CD4-positive, alpha-beta T cell treated with Interleukin-10 for 1 hour (primary cell): ENCODE measurements at places on chromosomes 16 and 17.
A peak's percentile ranks its signal among the peaks of the same experiment; 100 is the strongest.

DNA sequence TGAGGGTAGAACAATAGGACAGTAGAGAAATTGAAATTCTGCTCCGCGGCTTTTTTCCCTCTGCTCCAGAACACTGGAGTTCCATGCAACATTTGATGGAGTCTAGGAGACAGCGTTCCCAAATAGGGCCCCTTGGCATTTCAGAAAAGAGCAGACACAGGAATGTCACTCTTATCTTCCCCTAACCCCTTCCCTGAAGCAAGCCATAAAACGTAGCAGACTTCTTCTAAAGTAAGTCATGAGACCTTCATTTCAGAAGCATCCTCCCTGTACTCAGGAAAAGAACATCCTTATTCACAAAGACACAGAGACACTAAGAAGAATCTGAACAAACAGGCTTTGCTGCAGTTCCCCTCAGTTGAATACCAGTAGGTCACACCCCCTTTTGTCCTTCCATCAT lies 296.1 kb upstream of the SOX9 start:
- DNase-seq = no peak

- DNase-seq = no peak
Observed at GRCh38 chr17:65670667-65671371, 109.4 kb upstream of the AXIN2 start.

DNA sequence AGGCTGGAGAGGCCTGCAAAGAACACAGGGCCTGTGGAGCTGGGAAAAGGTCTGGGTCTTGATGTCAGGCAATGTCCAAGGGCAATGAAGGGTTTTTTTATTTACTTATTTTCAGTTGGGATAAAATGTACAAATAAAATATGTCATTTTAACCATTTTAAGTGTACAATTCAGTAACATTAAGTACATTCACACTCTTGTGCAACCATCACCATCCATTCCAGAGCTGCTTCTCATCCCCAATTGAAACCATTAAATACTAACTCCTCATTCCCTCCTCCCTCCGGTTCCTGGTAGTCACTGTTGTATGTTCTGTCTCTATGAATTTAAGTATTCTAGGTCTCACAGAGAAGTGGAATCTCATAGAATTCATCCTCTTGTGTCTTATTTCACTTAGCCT lies 444.7 kb downstream of the HS3ST3B1 start:
- no peak for DNase-seq

DNA sequence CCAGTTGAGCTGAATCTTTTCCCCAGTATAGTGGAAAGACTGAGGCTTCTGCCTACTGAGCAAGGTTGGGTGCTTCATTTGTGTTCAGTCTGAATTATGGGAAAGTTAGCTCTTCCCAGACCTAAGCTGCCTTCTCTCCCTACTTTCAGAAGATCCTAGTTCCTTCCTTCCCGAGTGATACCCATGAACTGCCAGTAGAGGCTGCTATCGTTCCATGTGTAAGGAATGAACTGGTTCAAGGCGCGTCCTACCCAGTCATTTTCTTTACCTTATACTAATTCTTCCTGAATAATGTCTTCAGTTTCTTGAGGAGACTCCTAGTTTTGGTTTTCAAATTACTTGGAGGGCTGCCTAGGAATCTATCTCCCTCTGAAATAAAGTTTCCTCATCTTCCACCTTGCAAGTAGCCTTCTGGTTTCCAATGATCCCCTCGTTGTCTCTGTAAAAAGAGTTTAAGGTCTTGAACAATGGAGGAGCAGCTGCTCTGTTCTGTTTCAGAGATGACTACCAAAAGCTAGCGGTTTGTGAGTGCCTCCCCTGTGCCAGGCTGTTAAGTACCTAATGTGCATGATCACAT lies 934 bp upstream of the AOC2 start:
- peak; percentile 25 for DNase-seq

DNA sequence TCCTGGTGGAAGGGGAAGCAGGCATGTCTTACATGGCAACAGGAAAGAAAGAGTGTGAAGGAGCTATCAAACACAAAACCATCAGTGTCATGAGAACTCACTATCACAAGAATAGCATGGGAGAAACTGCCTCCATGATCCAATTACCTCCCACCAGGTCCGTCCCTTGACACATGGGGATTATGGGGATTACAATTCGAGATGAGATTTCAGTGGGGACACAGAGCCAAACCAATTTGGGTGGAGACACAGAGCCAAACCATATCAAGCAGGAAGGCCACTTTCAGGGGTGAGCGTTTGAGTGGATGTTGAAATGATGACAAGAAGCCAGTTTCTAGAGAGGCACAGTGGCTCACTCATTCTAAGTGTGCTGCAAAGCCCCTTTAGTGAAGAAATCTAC lies 143.8 kb downstream of the CPPED1 start:
- DNase-seq = no peak

GRCh38 chr17:45341533-45342158 lies 24.8 kb upstream of the MAP3K14 start:
- no peak for DNase-seq

GRCh38 chr17:18772471-18772870 lies 8.5 kb upstream of the TVP23B start:
- no peak for DNase-seq

- no peak for DNase-seq
Observed at GRCh38 chr16:21339941-21340340, 61.9 kb upstream of the CRYM start.

DNA sequence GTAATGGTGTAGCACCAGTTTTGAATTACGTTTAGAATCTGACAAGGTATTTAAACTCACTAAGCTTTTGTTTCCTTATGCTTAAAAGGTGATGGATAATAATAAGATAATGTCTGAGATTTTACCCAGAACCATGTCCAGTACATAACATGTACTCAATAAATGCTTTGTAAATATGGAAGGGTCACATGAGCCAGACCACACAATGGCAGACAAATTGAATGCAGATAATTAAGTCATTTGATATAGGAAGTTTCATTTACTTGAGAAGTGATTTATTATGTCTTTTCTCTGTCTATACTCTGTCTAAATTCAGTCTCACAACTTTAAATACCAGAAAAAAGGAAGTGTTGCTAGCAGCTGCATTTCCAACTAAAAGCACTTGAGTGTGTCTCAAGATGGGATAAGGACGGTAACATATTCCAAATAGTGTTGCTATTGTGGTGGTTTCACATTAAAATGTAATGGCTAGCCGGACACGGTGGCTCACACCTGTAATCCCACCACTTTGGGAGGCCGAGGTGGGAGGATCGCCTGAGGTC lies 52.5 kb upstream of the DHX40 start:
- no peak for DNase-seq

DNA sequence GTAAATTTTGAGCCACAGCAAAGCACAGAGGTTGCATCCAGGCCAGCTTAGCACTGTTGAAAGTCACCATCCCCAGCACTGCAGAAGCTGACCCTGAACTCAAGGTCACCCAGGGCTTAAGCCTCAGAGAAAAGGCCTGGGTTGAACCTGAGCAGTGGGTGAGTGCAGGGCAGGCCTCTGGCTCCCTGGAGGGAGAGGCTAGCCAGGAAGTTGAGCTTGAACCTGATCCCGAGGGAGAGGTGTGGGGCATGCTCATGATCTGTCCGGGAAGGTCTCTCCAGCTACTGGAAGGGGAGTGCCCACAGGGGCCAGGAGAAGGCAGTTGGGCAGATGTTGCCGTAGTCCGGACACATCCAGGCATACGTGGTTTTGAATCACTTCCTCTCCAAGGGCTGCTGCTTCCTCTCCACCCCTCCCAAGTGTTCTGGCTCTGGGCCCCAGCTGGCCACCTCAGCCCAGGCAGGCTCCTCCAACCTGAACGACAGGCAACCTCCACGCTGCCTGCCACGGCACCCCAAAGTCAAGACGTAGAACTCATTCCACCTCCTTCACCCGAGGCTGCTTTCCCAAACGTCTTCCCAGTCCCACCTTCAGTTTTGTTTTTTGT lies 18.4 kb downstream of the CARHSP1 start:
- no peak for DNase-seq

DNA sequence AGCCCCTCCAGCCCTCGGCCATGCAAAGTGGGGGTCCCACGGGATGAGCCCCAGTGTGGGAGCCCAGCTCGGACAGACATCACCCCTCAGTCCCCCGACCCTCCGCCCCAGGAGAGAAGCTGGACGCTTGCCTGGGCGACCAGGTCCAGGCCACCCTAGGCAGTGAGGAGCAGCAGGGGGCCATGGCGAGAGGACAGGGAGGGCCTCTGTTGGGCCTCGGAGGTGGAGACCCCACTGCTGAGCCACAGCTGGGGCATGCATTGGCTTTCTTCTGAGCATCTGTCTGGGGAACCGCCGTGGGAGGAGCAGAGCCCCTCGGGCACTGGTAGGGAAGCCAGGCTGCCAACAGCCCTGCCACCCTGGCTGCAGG lies 13.0 kb downstream of the ACTG1 start:
- no peak for DNase-seq

- peak; percentile 10 for DNase-seq
Observed at GRCh38 chr16:21301168-21301894, 23.2 kb upstream of the CRYM start.

DNA sequence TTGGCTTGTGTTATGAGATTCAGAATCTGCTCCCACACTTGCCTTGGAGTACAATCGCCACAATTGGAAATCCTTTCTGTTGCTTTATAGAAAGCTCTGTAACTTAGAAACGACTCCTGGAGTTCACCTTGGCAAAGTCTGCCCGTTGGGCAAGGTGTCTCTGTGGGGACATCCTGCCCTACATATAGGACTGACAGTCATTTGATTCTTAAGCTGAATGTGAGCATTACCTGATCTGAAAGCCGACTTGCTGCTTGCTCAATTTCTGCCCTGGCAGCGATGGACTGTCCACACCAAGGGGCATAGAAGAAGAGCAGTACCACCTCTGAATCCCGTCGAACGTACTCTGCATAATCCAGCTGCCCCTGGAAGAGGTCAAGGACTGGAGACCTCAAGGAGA lies 6.9 kb downstream of the TXNDC11 start:
- no peak for DNase-seq

GRCh38 chr16:8926827-8927226 lies 36.9 kb downstream of the USP7 start:
- no peak for DNase-seq

DNA sequence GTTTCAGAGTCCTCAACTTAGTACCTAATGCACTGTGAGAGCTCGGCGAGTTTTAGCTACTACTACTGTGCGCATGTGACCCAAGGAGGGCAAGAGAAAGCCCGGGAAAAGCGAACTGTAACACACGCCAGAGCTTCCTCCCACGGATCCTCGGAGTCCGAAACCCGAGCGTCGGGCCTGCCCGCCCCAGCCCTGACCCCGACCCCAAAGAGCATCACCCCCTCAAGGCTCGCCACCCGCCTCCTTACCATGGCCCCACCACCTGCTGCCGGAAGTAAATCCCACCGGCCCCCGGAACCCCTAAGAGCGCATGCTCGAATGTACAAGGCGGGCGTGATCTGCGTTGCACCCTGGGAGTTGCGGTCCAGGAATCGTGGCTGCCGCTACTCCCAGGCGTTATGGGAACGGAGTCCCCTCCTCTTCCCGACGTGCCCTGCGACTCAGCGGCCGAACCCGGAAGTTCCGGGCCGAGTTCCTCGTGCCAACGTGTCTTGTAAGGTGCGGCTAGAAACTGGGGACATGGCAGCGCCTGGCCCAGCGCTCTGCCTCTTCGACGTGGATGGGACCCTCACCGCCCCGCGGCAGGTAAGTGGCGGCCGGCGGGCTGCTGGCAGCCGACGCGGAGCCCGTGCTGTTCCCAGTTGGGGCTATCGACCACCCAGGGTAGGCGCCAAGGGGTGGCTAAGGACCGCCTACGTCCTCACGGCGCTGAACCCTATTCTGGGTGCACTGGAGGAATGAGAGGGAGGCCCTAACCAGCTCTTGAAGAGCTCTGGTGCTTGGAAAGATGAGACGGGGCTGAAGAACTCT lies at the start of the genes PMM2 and TMEM186:
TSS of gene PMM2 (plus strand) at position 476 of the 810 bp plus-strand sequence. CDS start at position 520, 44 bp downstream.
TSS of gene TMEM186 (minus strand) at position 276 of the 810 bp plus-strand sequence. CDS start at position 251, 25 bp downstream.
- peak; percentile 96 for DNase-seq

GRCh38 chr16:84788920-84789391 lies 30.8 kb upstream of the CRISPLD2 start:
- no peak for DNase-seq

- DNase-seq = no peak
Observed at GRCh38 chr17:19271780-19272357, 34.7 kb downstream of the EPN2 start.

GRCh38 chr17:37770631-37771518 lies 26.0 kb upstream of the HNF1B start:
- DNase-seq = no peak

DNA sequence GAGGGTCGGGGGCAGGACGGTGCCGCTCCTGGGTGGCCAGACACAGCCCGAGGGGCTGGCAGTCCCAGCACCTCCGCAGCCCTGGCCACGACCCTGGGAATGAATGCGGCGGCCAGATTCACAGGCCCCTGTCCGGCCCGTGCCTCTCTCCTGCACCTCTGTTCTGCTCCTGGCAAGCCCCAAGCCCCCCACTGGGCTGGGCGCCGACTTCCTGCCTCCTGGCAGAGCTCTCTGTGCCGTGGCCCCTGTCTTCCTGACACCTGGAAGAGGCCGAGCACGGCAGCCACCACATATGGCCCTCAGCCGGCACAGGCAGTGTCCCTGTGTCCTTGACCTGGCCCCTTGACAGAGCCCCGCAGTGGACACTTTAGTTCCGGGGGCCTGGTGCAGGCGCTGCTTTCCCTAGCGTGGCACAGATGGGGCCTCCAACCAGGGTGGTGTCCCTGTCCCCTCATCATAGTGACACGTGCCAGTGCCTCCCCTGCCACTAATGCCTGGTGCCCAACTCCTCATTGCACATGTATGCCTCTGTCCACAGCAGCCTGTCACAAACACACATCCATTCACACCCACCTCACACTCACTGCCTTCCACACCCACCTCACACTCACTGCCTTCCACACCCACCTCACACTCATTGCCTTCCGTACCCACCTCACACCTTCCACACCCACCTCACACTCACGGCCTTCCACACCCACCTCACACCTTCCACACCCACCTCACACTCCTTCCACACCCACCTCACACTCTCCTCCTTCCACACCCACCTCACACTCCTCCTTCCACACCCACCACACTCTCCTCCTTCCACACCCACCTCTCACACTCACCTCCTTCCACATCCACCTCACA lies 110.6 kb upstream of the PLCG2 start:
- no peak for DNase-seq

- peak; percentile 56 for DNase-seq
Observed at GRCh38 chr16:10765772-10766171, 22.1 kb downstream of the NUBP1 start.

DNA sequence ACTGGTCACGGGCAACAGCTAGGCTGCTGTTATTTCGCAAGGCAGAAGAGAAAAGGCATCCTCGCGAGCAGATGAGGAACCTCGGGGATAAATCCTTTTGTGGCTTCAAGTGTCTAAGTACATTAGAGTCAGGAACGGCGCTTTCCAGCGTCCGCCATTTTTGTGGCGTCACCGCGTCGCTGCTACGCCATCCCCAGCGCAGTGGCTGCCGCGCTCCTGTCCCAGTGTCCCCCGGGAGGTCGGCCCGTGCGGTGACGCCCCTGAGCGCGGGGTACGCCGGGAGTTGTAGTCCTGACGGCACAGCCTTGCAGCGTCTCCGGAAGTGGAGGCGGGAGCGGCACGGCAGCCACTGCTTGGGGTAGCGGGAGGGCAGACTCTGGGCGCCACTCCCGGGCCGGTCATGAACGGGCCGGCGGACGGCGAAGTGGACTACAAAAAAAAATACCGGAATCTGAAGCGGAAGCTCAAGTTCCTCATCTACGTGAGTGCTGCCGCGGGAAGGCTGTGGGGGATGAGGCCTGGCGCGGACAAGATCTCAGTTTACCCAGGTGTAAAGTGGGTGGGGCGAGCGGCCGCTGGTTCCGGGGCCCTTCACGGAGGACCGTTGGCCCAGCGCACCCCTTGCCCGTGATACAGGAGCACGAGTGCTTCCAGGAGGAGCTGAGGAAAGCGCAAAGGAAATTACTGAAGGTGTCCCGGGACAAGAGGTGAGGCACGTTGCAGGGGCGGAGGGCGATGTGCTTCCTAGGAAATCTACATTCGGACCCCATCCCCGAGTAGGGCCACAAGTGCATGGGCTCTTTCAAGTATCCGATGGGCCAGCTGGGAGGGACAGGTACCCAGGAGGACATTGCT lies at the start of gene INO80E:
TSS of gene INO80E (plus strand) at position 331 of the 855 bp plus-strand sequence. CDS start at position 401, 70 bp downstream.
- peak; percentile 98 for DNase-seq
